ENCODE measurements at places on chromosomes 12 and 14.

DNA sequence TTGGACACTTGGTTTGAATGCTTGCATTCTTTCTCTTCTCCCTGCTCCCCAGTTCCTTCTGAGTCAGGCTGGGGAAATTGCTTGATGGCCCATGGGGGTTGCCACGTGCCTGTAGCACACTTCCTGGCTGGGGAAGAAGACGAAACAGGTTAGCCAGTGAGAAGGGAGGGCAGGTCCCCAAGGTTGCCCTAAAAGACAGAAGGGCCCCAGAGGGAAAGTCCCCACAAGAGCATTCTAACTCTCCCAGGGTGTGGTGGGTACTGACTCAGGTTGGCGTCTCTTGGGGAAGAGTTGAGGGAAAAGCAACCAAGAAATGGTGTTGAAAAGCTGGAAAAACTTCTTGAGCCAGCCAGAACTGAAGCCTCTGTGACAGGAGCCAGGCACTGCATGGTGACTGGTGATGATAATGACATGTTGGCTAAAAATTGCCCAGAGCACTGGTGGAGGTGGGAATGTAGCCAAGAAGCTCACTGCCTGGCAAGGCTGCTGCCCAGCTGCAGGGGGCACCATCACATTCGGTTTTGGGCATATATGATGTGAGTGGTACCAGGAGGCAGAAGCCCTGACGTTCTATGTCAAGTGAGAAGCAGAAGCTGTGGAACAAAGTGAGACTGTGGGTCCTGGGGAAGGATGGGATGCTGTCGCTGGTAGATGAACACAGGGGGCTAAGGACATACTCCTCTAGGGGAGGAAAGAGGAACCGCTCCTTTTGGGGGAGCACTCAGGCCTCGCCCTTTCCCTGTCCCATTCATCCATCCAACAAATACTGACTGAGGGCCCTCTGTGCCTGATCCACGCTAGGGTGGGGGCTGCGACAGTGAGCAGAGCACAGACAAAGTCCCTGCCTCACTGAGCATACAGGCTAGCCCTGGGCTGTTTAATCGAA is 8.1 kb upstream of the RABGGTA start:
- DNase-seq = no peak

- no peak for DNase-seq
Observed at GRCh38 chr14:25150934-25151790, 101.2 kb upstream of the STXBP6 start.

DNA sequence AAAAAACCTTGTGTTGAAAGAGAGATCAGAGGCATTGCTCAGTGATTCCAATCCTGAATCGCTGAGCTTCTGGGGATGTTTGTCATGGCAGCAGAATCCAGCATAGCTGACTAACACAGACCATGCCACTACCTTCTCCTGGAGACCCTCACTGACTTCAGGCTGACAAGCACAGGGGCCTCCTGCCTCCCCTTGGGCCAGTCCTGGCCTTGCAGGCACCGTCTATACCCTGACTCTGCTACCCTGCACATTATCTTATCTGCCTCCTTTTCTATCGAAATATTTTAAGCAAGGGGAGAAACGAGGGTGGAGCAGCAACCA is 139.8 kb downstream of the KIF26A start:
- no peak for DNase-seq

- DNase-seq = no peak
Observed at GRCh38 chr12:52952076-52952801, 3.3 kb downstream of the KRT18 start.

- DNase-seq = no peak
Observed at GRCh38 chr12:50251619-50252252, 31.6 kb downstream of the LIMA1 start.

DNA sequence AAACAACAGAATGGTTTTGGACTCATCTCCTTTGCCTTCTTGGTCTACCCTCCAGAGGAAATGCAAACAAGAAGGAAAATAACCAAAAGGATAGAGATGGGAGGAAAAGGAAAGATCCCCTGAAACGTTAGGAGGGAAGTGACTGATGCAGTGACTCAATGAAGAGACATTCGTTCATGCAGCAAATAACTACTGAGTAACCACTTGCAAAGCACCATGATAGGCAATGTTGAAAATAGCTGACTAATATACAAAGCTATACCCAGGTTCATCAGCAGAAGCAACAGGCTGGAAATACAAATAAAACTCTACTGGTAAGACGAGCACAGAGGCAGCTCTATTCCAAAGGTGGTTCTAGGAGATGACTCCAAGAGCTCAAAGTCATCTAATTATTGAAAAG is 41.8 kb downstream of the R3HDM2 start:
- DNase-seq = no peak

DNA sequence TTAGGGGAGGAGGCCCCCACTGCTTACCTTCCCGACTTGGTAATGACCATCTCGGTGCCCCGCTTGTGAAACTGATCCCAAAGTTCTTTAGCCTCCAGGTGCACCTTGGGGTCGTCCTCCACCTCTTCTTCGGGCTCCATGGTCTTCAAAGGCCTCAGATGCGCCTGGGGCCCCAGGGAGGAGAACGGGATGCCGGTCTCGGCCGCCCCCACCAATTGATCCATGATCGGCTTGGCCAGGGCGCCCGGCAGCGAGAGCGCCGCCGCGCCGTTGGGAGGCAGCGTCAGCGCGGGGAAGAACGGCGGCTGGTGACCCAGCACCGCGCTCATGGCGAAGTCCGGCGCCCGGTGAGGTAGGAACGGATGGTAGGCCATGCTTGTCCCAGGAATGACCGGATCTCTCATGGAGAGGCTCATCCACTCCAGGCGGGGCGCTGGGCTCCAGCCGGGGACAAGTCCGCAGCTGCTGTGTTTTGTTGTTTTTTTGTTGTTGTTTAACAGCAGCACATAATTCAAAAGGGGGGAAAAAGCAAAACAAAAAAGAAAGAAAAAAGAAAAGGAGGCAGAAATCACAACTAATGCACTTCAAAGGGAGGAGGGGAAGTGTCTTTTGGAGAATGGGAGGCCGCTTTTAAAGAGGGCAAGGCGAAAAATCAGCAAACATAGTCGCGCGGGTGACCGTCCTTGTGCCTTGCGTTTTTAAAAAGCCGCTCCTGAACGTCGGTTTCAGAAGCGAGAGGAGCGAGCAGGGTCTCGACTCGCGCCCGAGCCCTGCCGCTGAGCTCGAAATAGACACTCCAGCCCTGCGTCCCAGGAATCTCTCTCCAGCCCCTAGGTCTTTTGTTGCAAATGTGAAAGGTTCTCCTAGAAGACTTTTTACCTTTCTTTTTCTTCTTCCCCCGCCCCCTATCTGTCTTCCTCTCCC is 928 bp downstream of the TBX3 start:
- DNase-seq = no peak

DNA sequence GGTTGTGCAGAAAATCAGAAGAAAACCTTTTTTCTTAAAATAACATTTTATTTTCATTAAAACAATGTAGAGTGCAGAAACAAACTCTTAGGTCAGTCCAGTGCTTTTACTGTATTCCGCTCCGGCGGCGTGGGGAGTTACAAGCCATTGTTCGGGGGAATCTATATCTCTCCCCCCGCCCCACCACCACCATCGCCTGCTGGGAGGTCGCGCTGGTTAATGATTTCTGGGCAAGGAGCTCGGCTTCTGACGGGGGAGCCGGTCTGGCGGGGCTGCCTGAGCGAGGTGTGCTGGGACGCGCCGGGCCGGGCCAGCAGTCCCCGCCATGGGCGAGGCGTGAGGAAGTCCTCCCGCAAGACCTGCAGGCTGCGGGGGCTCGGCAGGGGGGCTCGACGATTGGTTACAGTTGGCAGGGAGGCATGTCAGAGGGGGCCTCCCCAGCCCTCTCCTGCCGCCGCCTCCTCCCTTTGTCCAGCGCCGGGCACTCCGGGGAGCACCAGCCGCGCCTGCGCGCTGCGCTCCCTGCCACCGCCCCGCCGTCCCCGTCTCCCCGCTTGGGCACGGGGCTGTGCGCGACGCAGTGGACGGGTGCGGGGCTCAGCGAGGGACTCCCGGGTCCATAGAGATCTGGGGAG is 1.0 kb upstream of the DUSP6 start:
- no peak for DNase-seq

- no peak for DNase-seq
Observed at GRCh38 chr14:34122081-34122480, 171.2 kb upstream of the EGLN3 start.

DNA sequence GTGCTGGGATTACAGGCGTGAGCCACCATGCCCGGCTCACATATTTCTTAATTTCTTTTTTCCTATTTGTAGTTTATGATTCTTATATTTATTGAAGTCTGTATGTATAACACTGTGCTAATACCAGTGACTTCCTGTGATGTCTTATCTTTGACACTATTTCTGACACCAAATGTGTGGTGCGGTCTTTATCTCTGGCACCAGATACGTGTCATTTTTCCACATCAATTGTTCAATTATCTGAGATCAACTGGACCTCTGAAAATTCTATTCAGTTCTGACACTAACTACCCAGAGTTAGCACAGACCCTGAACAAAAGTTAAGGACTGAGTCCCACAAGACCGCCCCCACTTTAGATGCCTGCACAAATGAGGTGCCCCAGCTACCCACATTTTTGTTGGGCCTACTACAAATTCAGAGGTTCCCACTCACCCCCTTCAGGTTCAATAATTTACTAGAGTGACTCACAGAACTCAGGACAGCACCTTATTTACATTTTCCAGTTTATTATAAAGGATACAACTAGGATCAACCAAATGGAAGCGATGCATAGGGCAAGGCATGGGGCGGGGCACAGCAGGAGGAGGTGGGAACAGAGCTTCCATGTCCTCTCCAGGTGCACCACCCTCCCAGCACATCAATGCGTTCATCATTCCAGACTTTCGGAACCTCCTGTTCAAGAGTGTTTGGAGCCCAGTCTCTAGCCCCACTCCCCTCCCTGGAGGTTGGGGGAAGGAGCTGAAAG is 11.6 kb upstream of the SRSF9 start:
- no peak for DNase-seq

GRCh38 chr14:59236195-59236594 is 47.7 kb downstream of the DAAM1 start:
- no peak for DNase-seq

DNA sequence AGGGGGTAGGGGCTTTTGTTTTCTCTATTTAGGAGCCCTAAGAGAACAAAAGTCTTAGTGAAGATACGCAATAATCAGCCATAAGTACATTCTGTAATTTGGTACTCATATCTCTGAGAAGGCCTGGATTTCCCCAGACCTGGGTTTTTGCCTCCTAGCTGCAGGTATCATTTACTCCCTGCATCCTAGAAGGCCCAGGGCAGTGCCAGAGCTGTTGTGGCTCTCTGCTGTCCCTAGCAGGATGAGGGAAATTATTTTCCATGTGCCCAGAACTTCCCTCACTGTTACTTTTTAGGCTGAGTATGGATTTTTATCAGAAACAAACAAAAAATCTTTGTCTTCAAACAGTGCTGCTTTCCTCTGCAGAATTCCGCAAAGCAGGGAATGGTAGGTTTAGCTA is 192.5 kb upstream of the SYT1 start:
- DNase-seq = no peak

DNA sequence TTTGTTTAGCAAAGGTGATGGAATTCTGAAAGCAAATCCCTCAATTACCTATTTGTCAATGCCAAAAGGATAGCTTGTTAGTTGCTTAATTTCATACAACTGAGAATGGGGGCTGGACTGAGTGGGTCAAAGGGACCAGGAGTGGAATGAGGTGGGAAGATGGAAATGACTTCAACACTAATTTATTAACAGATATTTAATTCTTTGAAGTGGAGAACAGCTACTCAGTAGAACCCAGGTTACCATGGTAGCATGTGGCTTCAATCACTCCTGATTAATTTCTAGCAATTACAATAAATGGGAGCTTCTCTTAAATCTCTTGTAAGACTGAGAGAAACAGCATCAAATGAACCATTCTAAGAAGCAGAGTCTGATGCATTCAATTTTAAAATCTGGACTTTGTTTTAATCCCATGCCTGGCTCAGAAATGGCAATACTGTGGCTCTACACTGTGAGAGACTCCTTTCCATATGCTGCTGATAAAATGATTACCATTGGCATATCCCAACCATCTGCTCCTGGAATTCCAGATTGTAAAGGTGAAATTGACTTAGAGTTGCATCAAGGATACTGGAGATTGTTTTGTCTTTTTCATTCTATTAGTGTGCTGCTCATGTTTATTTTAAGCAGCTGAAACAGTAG is 607.8 kb downstream of the SNAPC1 start:
- no peak for DNase-seq

DNA sequence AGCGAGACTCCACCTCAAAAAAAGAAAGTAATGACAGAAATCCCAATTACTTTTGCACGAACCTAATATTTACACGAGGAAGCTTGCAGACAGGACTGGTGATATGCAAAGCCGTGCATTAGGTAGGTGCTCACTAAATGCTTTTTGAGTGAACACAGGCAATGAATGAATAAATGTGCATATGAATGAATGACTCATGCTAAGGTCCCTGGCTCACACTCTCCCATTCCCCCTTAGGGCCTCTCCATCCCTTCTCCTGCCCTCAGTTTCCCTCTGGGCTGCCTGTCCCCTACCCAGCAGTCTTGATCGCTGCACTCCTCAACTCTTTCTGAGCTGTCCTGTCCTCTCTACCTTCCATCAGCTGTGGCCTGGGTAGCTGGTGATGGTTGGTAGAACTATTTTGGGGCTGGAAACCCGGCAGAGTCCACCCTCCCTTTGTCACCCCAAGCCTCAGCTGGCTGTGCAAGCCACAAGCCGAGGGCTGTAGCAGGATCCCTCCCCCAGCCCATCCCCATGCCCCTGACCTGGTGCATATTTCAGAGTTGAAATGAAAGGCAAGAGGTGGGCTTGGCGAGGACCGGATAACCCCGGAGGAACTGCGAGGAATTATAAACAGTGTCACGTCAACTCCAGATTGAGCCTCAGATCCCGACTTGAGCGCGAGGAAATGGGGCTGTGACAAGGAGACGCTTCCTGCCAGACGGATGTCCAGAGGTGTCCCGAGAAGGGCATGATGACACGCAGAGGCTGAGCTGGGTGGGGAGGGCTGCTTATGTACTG is 191.7 kb upstream of the GSC start:
- no peak for DNase-seq

- no peak for DNase-seq
Observed at GRCh38 chr12:123150275-123150743, 581 bp downstream of the PITPNM2 start.

- peak; percentile 18 for DNase-seq
Observed at GRCh38 chr14:24426912-24427536, 2.4 kb downstream of the CBLN3 start.

- DNase-seq = no peak
Observed at GRCh38 chr12:43758247-43758727, 303 bp downstream of the PUS7L start.

GRCh38 chr14:29925736-29926135 is 1.9 kb downstream of the PRKD1 start:
- no peak for DNase-seq

DNA sequence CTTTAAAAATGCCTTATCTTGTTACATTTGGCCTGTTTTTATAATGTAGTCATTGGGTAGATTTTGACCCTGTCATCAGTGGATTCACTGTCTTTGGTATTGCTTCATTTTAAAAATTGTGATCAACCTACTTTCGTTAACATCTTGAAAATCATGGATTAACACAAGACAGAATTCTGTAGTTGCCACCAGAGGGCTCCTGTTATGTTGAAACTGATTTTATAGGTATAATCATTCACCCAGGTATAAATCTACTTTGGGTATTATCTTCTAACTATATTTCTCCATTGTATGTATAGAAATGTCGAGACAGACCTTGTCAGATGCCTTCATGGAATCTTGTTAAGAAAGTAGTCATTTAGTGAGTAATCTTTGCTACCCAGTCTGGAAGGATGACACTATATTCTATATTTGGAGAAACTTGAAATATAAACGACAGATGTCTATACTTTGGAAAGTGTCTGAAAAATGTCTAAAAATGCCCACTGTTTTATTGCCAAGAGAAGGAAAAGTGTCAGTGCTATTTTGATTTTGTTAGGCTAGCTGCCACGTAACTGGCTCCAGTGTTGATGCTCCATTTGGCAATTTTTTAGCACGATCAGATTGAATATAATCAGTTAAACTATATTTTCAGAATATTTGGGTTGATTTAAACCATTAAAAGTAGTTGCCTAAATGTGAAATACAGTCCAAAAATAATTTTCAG is 129.4 kb downstream of the PELI2 start:
- DNase-seq = no peak
